NCI-H187 treated with DMSO at 0.1 percent for 48 hours (cell line): ENCODE measurements at places on chromosomes 4 and X.

GRCh38 chr4:14513471-14513870, 488.8 kb upstream of the CPEB2 start:
- no peak for DNase-seq

DNA sequence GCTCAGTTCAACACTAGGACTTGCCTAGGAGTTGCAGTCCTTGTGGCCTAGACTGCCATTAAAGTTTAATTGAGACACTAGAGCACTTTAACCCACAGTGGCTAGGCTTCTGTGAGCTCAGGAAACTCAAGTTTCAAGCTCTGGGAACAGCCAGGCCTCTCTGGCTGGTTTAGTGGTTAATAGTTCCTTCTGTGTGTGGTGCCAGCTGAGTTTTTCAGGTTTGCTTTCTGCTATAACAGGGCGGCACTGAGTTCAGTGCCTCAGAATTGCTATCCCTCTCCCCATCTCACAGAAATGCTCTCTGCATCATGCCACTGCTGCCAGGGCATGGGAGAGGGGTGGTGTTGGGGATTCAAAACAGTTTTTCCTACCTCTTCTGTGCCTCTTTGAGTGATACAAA, 15.9 kb downstream of the MMAA start:
- DNase-seq: no peak

DNA sequence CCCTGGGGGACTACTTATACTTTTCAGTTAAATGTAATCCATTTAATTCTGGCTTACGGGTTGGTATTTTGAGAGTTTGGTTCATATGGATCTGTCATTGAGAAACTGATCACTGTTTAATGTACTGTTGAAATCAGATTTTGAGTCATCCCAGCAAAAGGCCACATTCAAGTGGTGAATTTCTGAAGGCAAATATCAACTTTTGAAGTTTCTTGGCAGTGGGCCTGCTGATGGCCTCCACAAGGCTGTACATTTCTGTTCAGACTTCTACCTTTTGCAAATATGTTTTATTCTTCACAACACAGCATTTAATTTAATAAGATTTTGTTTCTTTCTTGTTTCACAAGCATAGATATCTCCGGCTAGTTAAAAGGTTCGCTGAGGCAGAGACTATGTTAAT, 138.7 kb downstream of the PDGFC start:
- no peak for DNase-seq

- DNase-seq: no peak
Measured at GRCh38 chr4:185227713-185228278, 18.4 kb downstream of the SNX25 start.

DNA sequence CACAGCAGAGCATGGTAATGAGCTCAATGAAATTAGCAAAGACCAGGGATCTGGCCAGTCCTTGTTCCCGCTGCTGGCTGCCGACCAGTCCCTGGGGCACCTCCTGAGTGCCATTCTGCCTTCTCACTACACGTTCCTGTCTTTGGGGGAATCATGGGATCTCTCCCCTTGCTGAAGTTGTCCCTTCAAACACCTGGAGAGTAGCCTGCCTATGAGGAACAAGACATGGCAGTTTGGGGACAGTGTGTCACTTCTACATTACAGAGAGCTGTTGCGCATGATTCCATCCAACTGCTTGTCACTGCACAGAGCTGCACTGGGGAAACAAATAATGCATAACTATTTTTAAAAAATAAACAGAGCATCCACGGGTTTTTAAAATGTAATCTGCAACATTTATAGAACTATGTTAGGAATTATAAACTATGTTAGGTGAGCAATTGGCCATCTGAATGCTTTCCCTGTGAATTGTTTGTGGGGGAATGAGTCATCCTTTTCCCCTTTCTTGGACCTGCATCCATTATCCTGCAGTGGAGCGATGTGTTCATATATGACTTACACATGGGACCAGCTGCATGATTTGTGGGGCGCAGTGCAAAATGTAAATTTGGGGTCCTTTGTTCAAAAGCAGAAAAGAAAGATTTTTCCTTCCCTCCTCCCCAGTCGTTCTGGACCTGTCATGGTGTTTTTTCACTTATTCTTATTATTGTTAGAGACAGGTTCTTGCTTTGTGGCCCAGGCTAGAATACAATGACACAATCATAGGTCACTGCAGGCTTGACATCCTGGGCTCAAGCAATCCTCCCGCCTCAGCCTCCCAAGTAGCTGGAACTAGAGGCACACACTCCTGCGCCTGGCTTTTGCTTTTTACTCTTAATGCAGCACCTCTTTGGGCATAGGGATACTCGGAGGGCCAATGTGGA, 115.0 kb upstream of the TBL1X start:
- no peak for DNase-seq

GRCh38 chrX:17584248-17584681, 153.0 kb upstream of the SCML1 start:
- DNase-seq: no peak

DNA sequence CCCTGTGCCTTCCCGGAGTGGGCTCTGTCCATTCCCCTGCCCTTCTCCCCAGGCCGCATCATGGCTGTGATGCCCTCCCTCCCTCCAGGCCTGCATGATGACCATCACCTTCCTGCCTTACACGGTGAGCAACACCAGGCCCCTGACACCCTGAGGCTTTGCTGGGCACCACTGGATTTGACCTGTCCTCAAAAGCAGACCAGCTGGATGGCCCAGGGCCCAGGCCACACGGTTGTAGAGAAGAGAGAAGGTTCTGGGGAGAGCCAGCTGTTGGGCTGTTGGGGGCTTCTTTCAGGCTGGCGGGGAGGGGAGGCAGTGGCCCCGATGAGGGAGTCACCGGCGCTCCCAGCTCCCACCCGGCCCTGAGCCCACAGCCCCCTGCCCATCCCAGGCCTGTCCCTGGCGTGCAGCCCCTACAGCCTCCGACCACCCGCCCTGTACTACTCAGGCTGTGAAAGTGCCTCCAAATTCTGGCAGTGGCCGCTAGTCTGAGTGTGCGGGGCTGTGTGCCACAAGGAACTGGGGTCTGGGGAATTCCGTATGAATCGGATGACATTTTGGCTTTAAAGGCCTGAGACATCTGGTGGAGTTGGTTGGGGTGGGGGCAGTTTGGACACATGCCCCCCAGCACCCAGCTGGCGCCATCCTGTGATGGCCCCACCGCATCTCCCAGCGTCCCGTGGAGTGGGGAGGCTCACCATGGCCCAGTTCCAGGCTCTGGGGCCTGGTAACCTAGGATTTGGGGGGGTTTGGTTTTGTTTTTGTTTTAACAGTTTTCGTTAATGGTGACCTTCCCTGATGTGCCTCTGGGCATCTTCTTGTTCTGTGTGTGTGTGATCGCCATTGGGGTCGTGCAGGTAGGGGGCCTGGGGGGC, 19.6 kb downstream of the TMEM175 start:
- no peak for DNase-seq

GRCh38 chr4:25970226-25970675, 56.2 kb downstream of the SMIM20 start:
- no peak for DNase-seq

GRCh38 chr4:10154241-10154640, 37.6 kb upstream of the WDR1 start:
- DNase-seq: no peak

DNA sequence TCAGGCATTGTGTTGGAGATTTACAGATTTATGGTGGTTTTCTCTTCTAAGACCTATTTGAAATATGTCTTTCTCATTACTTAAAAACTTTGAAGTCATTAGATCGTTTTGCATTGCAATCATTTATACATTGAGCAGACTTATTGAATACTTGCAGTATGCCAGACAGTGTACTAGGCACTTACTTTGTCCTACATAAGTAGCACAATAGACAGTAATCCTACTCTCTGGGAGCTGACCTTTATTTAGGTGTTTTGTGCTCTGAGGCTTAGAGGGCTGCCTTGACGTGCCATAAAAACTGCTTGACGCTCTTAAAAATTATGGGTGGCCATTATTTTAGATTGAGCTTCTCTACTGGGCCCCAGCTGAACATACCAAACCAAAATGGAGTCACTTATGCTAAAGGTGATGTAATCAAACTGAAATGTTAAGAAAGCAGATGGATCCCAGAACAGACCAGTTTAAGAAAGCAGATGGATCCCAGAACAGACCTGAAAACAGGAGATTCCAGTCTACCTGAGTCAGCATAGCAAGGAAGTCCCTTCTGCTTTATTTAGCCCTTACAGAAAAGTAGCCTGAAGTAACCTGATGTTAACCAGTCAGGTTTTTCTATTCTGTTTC, 42.4 kb downstream of the PTTG2 start:
- DNase-seq: no peak

DNA sequence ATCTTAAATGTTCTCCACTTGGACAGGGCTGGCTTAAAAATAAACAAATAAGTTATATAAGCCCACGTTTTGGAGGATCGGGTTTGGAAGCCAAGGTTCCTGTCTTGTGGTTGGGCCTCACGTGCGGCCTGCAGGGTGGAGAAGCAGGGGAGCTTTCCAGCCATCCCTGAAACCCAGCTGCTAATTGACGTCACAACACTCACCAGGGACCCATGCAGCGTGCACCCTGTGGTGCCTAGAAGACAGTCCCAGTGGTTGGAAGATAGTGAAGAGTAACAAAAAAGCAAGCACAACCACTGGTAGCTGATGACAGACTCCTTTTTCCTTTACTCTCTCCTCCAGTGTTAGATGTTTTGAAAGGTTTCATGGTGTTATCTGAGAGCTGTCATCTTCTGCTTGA, 142.0 kb upstream of the RBPJ start:
- DNase-seq: no peak

- no peak for DNase-seq
Measured at GRCh38 chr4:3838437-3839380, 72.5 kb downstream of the ADRA2C start.

- no peak for DNase-seq
Measured at GRCh38 chr4:53558065-53558801, 33.1 kb downstream of the LNX1 start.

GRCh38 chr4:7078025-7078424, 10.2 kb upstream of the GRPEL1 start:
- DNase-seq: no peak
